ENCODE measurements at places on chromosomes 12 and 14. TPM values are rescaled to one million over a fixed set of nuclear protein-coding genes. Genes with fewer than 3 reads are reported as not detected.

- peaks cover 2% of the 10 kb centered on the region for H3K36me3 ChIP-seq
- H3K27me3 ChIP-seq = no peaks in the 10 kb centered on the region
- H3K27ac ChIP-seq = no peak overlapping the region
- DNase-seq = peak; percentile 8
- no peaks in the 10 kb centered on the region for H3K4me1 ChIP-seq
These were observed 2.9 kb downstream of the SMARCD1 start for GRCh38 chr12:50087995-50088394.

GRCh38 chr12:63779498-63780481 lies at the start of gene RXYLT1:
Gene RXYLT1 (plus strand): TSS chr12:63779909. CDS start chr12:63779961, 52 bp downstream.
- DNase-seq = peak; percentile 96
- peak within 1 kb of the TSS; percentile 83 for H3K4me3 ChIP-seq
- H3K36me3 ChIP-seq = no peaks in the 10 kb centered on the region
- no peak within 1 kb of the TSS for H3K27ac ChIP-seq
- H3K4me1 ChIP-seq = no peaks in the 10 kb centered on the region
- no peaks in the 10 kb centered on the region for H3K27me3 ChIP-seq

GRCh38 chr14:44846232-44846824 lies 115.4 kb downstream of the KLHL28 start:
- H3K36me3 ChIP-seq = no peaks in the 10 kb centered on the region
- no peaks in the 10 kb centered on the region for H3K4me1 ChIP-seq
- H3K4me3 ChIP-seq = no peak overlapping the region
- no peak overlapping the region for H3K27ac ChIP-seq
- DNase-seq = no peak

- no peaks in the 10 kb centered on the region for H3K27me3 ChIP-seq
- no peaks in the 10 kb centered on the region for H3K36me3 ChIP-seq
- H3K4me1 ChIP-seq = no peaks in the 10 kb centered on the region
- H3K27ac ChIP-seq = no peak overlapping the region
These were observed 42.5 kb upstream of the PPM1H start for GRCh38 chr12:62977418-62977817.

DNA sequence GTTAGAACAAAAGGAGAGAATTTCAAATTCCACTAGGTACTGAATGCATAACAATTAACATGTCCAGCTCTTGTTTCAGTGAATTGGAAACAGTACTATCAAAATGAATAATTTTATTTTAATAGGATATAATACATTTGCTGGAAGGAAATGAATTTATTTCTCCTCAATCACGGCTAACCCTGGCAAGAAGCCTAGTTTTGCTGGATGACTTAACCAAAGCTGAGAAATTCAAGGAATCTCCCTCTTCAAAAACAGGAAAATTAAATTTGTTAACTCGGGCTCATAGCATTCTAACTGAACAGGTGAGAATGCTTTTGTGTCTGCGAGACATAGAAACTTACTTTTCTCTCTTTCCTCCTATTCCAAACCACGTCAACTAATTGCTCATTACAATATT lies 163.5 kb upstream of the NEDD1 start:
- H3K4me3 ChIP-seq = no peak overlapping the region
- no peaks in the 10 kb centered on the region for H3K4me1 ChIP-seq
- H3K27me3 ChIP-seq = no peaks in the 10 kb centered on the region
- no peak overlapping the region for H3K27ac ChIP-seq
- no peaks in the 10 kb centered on the region for H3K36me3 ChIP-seq

GRCh38 chr12:108063192-108063591 lies 65.9 kb upstream of the WSCD2 start:
- DNase-seq = no peak
- no peaks in the 10 kb centered on the region for H3K36me3 ChIP-seq
- no peaks in the 10 kb centered on the region for H3K27me3 ChIP-seq
- H3K27ac ChIP-seq = no peak overlapping the region
- no peak overlapping the region for H3K4me3 ChIP-seq

- DNase-seq = no peak
- no peaks in the 10 kb centered on the region for H3K4me1 ChIP-seq
- no peak overlapping the region for H3K4me3 ChIP-seq
- no peak overlapping the region for H3K27ac ChIP-seq
- no peaks in the 10 kb centered on the region for H3K36me3 ChIP-seq
These were observed 41.0 kb downstream of the TRAF3 start for GRCh38 chr14:102817942-102818940.

DNA sequence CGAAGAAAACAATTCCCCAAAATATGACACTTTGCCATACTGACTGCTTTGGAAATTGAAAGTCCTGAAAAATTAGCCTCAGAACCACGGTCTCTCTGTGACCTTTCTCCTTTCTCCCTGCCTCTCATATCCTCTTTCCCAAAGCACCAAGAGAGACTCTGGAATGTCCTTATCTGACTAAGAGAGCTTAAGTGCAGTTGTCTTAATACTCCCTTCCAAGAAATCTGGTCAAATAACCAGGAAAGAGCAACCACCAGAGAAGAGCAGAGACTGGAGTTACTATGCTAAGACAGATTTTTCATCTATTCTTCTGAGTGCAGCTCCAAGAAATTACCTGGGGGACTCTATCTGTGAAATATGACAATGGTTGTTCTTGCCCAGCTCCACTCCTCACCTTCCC lies 10.5 kb upstream of the BTG1 start:
- no peak overlapping the region for H3K4me3 ChIP-seq
- H3K27ac ChIP-seq = no peak overlapping the region
- H3K36me3 ChIP-seq = no peaks in the 10 kb centered on the region
- no peaks in the 10 kb centered on the region for H3K4me1 ChIP-seq
- H3K27me3 ChIP-seq = no peaks in the 10 kb centered on the region

GRCh38 chr12:72747111-72747849 lies 475.1 kb downstream of the TRHDE start:
- H3K4me3 ChIP-seq = no peak overlapping the region
- H3K27me3 ChIP-seq = no peaks in the 10 kb centered on the region
- DNase-seq = no peak
- no peak overlapping the region for H3K27ac ChIP-seq

DNA sequence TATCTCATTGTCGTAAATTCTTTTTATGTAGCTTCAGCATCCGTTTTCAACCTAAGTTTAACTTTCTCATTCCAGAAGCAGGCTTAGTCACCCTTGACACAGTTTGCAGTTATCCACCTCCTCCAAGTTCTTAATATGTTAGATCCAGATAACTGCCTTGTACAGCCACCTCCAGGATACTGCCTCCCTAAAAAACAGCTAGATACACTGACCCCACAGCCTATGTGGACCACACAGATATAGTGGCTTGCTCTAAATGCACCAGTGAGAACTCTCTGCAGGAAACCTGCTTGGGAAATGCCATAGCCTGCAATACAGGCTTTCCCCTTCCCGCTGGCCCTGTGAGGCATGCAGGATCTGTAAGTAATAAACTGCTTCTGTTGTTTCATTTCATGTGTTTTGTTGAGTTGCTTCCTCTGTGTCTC lies 11.1 kb upstream of the RTL1 start:
- no peaks in the 10 kb centered on the region for H3K4me1 ChIP-seq
- H3K27ac ChIP-seq = no peak overlapping the region
- no peaks in the 10 kb centered on the region for H3K27me3 ChIP-seq
- no peaks in the 10 kb centered on the region for H3K36me3 ChIP-seq
- no peak overlapping the region for H3K4me3 ChIP-seq
- DNase-seq = no peak

DNA sequence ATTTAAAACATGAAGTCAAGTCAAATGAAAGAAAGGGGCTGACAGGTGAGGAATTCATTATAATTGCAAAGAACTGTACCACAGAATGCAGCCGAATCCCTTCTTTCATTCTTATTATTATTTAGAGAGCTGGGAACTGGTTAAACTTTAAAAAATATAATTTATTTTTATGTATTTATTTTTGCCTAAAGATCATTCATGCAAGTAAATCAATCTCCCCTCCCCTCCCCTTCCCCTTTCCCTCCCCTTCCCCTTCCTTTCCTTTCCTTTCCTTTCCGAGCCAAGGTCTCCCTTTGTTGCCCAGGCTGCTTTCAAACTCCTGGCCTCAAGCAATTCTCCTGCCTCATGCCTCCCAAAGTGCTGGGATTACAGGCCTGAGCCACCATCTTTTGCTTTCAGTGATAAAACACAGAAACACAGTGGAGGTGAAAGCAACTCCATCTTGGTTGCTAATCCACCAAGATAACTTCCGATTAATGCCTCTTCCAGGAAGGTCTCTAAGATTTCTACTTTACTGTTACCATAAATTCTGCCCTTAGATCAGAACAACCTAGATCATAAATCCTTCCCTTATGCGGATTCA lies 6.0 kb upstream of the UBC start:
- no peaks in the 10 kb centered on the region for H3K27me3 ChIP-seq
- no peak overlapping the region for H3K27ac ChIP-seq
- peaks cover 2% of the 10 kb centered on the region for H3K4me1 ChIP-seq

DNA sequence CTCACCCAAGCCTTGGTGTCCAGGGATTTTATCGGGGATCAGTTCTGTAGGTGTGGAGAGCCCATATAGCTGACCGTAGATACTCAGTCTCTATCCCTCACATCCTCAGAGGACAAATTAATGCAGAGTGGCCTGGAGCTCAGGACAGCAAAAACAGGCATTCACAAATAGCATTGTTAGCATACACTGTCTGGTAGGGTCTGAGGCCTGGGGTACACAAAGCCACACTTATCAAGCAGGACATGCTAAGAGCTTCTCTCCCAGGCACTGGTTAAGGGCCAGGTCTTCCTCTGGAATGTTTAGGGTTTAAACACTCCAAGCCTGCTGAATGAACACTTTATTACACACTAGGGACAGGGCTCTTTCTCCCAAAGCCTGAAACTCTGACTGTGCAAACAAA lies 253.2 kb downstream of the NEDD1 start:
- H3K4me1 ChIP-seq = no peaks in the 10 kb centered on the region
- no peak overlapping the region for H3K27ac ChIP-seq
- H3K27me3 ChIP-seq = no peaks in the 10 kb centered on the region

The ENO2 gene
- total RNA-seq = 59.0 TPM

The GALC gene
- total RNA-seq = 26.6 TPM

The CLEC4E gene
- 5.6 TPM for total RNA-seq
